Suprapubic skin (tissue), 4 donors: ENCODE measurements at places on chromosomes 3 and 15.

- DNase-seq, result no peak
Measured at GRCh38 chr3:138971766-138972320, 24.8 kb downstream of the FOXL2NB start.

GRCh38 chr3:187913617-187914033 lies 168.4 kb upstream of the BCL6 start:
- no peak for DNase-seq

DNA sequence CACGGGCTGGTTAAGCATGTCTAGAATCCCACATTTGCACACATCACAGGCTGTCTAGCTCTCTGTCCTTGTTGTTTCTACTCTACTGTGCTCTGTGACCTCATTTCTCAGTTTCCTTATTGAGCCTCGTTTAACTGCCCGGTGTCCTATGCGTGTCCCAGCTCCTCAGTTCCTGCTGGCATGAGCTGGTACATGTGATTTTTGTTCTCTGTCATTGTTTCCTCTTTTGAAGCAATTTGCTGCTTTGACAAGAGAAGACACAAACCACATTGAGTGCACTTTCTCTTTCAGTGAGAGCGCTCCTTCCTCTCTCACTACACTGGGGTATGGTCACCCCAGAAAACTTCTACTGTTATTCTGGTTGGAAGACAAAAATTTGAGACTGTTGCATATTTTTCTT lies 563.5 kb downstream of the PDCD6IP start:
- no peak for DNase-seq

- DNase-seq, result no peak
Measured at GRCh38 chr3:76552653-76553052, 487.2 kb upstream of the ROBO2 start.

GRCh38 chr3:188950832-188951489 lies 220.8 kb upstream of the TPRG1 start:
- DNase-seq, result peak; percentile 87

- DNase-seq, result no peak
Measured at GRCh38 chr3:184189421-184189820, 3.4 kb downstream of the ABCF3 start.

DNA sequence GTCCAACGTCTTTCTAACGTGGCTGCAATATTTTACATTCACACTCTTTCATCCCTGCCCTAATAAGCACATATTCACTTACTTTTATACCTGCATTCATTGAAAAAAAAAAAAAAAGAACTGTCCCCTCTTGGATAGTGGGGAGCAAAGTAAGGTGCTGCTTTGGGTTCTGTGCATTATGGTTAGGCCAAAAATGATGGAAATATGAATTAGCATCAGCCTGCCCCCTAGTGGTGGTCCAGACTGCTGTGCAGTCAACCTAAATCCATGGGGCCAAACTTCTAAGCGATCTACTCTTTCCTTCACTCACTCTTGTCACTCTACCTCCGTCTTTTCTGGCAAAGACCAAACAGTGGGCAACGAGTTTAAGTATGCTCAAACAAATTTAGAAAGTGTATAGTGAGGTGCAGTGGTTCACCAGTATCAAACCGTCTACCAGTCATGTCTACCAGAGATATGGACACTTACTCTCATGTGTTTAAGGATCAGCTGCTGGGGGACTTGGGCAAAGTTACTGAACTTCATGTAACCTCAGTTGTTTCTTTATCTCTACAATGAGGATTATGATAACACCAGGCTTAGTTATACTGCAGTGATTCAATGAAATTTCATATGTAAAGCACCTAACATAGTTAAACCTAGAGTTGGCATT lies 61.5 kb upstream of the GRM7 start:
- DNase-seq, result no peak

GRCh38 chr3:182179631-182180030 lies 467.9 kb downstream of the SOX2 start:
- no peak for DNase-seq

- DNase-seq, result no peak
Measured at GRCh38 chr15:48890375-48890972, 12.5 kb downstream of the EID1 start.

GRCh38 chr3:193737191-193737751 lies 144.3 kb downstream of the OPA1 start:
- no peak for DNase-seq

- DNase-seq, result no peak
Measured at GRCh38 chr3:118089563-118089962, 945.1 kb downstream of the IGSF11 start.

- DNase-seq, result no peak
Measured at GRCh38 chr3:120550546-120550945, 45.6 kb upstream of the NDUFB4 start.

- no peak for DNase-seq
Measured at GRCh38 chr3:77919244-77919643, 879.3 kb downstream of the ROBO2 start.

DNA sequence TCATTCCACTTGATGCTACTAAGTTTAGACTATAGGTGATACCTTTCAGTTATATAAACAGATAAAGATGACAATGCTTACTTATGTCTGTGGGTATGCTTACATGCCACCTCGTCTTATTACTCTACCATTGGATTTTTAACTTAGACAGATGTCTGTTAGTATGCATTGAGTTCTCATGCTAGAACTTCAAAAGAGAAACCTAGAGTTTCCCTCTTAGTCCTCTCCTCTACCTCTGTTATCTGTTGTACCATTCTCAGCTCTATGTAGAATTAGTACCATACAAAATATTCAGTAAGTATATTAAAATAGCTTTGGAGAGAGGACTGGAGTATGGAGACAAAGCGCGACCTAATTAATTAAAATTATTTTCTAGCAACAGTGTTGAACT lies 111.3 kb downstream of the BBX start:
- DNase-seq, result no peak

- DNase-seq, result no peak
Measured at GRCh38 chr3:186751480-186751879, 31.9 kb upstream of the EIF4A2 start.

GRCh38 chr15:40510201-40510600 lies 39.4 kb downstream of the CHST14 start:
- DNase-seq, result no peak

DNA sequence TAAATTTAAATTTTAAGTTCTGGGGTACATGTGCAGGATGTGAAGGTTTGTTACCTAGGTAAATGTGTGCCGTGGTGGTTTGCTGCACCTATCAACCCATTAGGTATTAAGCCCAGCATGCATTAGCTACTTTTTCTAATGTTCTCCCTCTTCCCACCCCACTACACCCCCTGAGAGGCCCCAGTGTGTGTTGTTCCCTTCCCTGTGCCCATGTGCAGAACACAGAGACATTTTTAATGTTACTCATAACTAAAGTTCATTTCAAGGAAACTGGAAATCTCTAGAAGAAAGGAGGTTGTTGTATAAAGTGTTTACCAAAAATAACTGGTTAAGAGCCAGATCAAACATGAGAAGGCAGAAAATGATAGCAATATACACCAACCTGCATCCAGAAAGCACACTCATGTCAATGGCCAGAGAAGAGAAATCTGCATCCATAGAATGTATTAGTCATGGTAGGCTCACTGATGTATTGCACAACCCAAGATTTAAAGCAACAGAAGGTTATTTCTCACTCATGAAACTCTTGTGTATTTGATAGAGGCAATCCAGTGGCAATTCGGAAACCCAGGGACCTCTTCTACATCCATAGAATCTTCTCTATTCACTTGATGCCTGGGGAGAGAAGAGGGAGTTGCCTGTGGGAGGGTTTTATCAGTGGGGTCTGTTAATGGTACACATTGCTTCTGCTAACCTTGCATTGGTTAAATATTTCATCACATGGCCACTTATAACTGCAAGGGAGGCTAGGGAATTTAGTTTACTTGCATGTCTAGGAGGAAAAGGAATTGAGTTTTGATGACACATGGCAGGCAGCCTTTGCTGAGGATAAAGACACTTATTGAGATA lies 321.9 kb upstream of the RASGRP1 start:
- no peak for DNase-seq

DNA sequence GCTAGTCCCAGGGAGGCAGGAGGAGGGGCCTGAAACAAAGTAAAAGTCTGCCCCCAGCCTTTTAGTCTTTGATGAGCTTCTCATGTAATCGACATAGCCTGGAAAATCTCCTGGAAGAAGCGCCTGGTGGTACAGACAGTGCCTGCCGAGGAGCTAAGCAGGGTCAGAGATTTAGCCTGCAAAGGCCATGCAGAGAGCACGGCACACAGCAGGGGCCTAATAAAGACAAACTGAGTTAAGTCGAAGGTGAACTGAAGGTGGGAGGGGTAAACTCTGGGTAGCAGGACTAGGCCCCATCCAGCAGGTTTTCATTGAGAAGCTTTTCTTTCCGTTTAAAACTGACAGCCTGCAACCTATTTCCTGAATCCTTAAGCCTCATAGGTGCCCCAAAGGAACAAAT lies 115.5 kb upstream of the ABHD17C start:
- DNase-seq, result no peak

DNA sequence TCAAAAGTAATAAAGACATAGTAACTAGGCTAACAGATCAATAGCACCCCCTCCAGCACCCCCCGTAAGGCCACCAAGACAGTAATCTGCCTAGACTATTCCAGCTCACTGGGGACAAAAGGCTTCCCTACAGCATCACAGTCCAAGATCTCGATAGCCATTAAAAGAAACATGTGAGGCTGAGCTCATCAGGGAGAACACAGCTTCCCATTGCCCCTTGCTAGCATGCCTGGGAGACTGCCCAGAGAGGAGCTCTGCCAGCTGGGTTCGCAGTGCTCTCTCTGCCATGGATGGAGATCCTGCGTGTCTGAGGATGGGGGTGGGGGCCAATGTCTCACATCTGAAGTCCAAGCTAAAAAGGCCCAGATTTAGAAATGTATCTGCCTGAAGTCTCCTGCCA lies 17.8 kb downstream of the LRIG1 start:
- no peak for DNase-seq
